Hepatocyte (in vitro differentiated cells): ENCODE measurements at places on chromosomes 13 and 19. TPM values are rescaled to one million over a fixed set of nuclear protein-coding genes. Genes with fewer than 3 reads are reported as not detected.

The ATP4B gene
- polyA plus RNA-seq, result 7.0 and 30.8 TPM in 2 replicates

The NKPD1 gene
- 0.50 and 0.60 TPM in 2 replicates for polyA plus RNA-seq

The DACT3 gene
- 17.4 and 18.4 TPM in 2 replicates for polyA plus RNA-seq

The IZUMO1 gene
- 0.52 and 1.3 TPM in 2 replicates for polyA plus RNA-seq

The OR10H1 gene
- polyA plus RNA-seq, result not detected in 2 replicates

The FPR1 gene
- polyA plus RNA-seq, result 1.7 and 2.6 TPM in 2 replicates

The MEIS3 gene
- polyA plus RNA-seq, result 40.6 and 47.0 TPM in 2 replicates

The OVOL3 gene
- polyA plus RNA-seq, result not detected in 2 replicates

The CEACAM3 gene
- polyA plus RNA-seq, result not detected in 2 replicates

The NLRP7 gene
- not detected in 2 replicates for polyA plus RNA-seq

The PCDH20 gene
- 5.1 and 7.2 TPM in 2 replicates for polyA plus RNA-seq
